ENCODE measurements at places on chromosomes 6 and 20.

DNA sequence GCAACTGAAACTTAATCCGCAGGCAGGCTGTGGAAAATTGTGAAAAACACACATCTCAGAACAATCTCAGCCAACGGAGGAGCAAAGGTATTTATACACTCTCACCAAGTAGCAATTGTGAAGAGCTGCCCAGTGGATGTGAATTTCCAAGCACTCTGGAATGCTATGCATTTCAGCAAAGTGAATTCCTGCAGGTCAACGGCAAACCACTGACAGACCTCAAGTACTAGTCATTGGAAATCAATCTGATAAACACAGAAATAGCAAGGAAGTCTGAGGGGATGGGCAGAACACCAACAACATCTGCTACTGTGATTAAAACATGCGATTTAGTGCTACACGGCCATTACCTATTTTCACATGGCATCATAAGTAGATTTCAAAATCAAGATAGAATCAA, 429.1 kb downstream of the HTR1B start:
- no peak for DNase-seq

- no peak for DNase-seq
Measured at GRCh38 chr6:39929733-39930461, 4.4 kb downstream of the MOCS1 start.

DNA sequence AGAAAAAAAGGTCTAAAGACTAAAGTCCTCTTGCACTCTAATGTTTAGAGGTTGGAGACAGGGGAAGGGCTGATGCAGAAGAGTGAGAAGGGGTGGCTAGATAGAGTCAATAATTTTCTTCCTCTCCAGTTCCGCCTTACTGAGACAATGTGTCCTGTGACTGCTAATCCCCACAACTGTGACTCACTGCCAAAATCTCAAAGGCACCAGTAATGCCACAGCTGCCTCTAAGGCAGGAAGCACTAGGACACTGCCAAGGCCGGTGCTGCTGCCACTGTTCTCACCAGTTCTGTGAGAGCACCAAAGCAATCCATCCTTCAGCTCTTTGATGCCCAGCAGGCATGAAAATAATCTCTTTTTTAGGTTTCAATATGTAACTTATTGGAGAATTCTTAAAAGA, 701.9 kb upstream of the MAP3K7 start:
- DNase-seq, result no peak

GRCh38 chr6:78199044-78199443, 546.2 kb downstream of the MEI4 start:
- no peak for DNase-seq

DNA sequence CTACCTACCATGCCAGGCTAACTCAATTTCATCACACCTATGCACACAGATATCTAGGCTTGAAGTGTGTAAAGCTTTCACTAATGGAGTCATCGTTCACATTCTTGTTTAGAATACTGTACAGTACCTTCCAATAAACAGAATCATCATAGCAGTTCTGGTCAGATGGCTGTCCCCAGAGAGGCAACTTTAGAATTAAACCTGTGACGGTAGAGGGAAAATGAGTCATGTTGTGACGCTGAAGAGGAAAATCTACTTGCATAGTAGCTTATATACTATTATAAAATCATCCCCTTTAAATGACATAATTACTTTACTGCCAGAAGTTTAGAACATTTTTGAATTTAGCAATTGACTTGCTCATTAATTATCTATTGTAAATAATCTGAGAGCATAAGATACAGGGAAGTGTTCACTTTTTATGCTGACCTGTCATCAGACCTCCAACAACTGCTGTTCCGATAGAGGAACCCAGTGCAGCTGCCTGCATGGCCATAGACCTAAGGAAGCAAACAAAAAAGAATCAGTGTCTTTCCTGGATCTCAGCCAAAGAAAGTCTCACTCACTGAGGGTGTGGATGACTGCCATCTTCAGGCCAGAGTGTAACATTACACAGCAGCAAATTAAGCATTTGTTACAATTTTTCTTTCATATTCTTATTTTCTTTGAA, 29.8 kb downstream of the RHAG start:
- DNase-seq, result no peak

GRCh38 chr6:3948866-3949265, 99.7 kb downstream of the FAM50B start:
- DNase-seq, result no peak

DNA sequence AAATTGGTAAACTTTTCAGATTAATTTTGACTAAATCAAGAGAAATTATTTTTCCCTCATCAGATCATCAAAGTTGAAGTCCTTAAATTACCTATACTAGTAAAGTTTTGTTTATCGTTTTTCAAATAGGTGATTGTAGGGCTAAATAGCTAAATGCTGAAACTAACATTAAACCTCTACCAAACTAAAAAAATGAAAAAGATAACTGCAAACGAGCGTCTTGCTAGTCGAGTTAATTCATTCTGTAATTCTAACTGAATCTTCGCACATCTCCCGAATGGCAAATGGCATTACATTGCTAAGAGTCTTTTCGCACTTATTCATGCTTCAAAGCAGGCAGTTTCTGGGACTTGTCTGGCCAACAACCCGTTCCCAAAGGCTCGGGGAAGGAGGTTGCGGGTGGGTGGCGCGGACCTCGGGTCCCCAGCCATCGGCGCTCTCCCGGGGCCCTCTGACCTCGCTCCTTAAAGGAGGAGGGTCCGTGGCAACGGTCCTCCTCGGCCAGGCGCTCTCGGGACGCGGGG, 43.8 kb downstream of the POPDC3 start:
- no peak for DNase-seq

- DNase-seq, result no peak
Measured at GRCh38 chr6:157224951-157225574, 98.3 kb downstream of the TMEM242 start.

DNA sequence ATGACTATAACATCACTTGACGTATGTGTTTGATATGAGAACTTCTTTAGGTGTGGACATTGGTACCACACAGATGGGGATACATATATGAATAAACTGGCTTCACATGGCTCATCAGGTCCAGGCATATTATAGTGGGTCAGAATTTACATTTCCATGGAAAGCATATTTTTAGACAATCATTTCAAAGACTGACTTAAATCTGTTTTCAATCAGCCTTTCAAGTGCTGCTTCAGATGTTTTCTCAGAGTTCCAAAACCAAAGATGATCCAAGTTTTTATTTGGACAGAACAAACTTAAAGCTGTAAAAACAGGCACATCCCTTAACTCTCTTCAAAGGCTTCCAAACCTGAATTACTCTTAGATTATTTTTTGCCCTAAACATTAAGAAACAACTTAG, 88.1 kb downstream of the PRSS35 start:
- no peak for DNase-seq

- no peak for DNase-seq
Measured at GRCh38 chr20:18567739-18568091, 483 bp downstream of the SMIM26 start.

- no peak for DNase-seq
Measured at GRCh38 chr6:157996918-157997702, 15.4 kb downstream of the SYNJ2 start.

DNA sequence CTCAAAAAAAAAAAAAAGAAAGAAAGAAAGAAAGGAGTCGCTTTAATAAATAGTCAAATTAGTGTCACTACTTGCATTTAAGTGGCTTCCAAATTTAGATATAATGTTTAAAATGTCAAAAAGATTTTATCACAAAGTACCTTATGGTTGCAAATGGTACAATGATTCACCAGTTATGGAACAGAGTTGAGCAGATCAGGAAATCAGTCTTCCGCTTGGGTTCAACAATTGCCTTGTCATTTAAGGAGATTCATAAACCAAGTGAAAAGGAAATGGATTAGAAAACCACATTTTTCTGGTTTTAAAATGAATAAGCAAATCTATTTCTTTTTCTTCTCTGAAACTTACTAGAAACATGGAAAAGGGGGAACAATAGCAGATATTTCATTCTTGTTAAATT, 94.8 kb upstream of the PTPRT start:
- no peak for DNase-seq

GRCh38 chr6:168404560-168404959, 36.4 kb upstream of the SMOC2 start:
- DNase-seq, result no peak

DNA sequence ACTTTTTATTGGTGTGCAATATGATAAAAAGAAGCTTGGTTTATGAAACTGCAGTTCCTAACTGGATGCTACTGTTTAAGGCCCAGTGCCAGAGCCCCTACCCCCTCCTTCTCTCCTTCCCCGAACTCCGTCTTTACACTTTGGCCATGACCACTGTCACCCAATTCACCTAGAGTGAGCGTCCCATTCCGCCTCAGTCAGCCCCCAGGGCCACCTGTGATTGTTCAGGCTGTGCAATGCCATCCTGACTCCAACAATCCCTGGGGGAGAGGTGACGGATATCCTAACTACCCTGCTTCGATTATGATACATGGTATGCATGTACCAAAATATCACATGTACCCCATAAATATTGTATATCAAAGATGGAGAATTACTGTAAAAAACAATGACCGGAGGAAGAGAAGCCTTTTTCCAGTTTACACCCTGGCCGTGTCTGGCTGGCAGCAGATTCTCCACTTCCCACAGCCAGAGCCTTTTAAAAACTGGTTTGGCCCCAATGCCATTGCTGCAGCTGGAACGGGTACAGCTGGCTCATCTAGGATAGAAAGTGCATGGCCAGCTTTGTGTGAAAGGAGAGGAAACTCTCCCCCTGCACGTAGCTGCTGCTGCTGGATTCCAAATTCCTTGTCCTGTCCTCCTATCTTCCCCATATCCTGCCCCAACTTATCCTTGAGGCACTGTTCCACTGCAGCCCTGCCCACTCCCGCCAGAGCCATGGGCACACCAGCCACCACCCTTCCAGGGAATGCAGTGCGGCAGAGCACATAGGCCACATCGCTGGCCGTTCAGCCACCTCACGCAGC, 99.7 kb downstream of the JPH2 start:
- no peak for DNase-seq

- DNase-seq, result no peak
Measured at GRCh38 chr20:34334654-34335407, 28.2 kb upstream of the ITCH start.

DNA sequence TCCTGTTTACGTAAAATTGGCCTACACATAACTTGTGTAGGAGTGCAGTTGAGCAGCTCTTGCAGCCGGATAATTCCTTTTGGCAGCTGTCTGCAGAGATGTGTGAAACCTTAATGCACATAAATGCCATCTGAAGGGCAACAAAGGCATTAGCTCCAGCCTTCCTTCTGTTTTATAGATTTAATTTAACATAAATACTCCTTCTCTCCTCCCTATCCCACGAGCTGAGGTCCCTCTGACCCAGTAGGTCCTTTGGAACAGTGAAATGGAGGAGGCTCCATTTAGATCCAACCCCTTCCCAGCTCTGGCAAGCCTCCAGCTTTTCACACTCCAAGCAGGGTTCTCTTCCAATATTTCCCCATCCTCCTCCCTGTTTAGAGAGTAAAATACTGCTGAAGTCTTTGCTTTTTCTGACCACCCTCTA, 6.5 kb downstream of the PLEKHG1 start:
- DNase-seq, result no peak

GRCh38 chr20:37405351-37405897, 59.5 kb downstream of the SRC start:
- DNase-seq, result no peak

DNA sequence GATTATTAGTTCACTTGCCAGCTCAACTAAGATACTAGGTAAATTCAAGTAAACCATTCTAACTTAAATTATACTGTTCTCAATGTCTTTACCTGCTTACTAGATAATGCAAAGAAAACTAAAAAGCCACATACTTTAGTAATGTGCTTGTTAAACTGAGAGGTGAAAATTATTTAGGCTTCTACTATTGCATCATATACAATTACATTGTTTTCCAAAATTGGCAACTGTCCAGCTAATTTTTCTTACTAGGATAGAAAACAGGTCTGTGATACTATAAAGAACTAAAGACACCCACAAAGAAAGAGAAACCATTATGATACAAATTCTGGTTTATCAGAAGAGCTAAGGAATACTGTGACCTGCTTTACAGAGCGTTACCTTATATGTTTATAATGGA, 45.6 kb upstream of the ALDH8A1 start:
- no peak for DNase-seq

GRCh38 chr20:8398263-8399051, 266.4 kb downstream of the PLCB1 start:
- no peak for DNase-seq

DNA sequence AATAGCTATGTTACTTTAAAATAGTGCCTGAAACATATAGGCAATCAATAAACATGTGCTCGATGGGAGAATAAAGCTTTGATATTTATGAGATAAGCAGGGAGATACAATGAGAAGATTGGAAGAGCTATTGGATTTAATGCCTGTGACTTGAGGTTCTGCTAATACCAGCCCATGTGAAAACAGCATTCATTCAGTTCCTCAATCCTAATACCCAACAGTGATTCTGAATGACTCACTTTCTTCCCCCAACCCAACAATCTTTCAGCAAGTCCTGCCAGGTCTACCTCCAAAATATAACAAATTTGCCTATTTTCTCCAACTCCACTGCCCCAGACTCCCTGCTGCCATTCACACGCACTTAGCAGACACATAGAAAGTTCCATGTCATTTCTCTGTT, 26.6 kb upstream of the KLHL31 start:
- no peak for DNase-seq

DNA sequence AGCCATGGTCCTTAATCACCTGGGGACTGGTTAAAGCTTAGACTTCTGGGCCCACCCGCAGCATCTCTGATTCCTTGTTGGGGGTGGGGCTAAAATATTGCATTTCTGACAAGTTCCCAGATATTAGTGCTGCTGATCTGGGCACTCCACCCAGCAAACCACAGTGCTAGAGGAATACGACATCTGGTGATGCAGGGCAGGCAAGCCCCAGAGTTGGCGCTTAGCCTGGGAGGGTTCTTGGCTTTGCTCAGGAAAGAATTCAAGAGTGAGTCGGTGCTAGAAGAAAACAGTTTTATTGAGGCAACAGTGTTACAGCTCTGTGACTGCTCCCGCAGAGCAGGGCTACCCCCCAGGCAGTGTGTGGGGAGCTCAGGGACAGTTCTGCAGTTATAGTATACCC, 210.7 kb downstream of the TFAP2C start:
- no peak for DNase-seq

DNA sequence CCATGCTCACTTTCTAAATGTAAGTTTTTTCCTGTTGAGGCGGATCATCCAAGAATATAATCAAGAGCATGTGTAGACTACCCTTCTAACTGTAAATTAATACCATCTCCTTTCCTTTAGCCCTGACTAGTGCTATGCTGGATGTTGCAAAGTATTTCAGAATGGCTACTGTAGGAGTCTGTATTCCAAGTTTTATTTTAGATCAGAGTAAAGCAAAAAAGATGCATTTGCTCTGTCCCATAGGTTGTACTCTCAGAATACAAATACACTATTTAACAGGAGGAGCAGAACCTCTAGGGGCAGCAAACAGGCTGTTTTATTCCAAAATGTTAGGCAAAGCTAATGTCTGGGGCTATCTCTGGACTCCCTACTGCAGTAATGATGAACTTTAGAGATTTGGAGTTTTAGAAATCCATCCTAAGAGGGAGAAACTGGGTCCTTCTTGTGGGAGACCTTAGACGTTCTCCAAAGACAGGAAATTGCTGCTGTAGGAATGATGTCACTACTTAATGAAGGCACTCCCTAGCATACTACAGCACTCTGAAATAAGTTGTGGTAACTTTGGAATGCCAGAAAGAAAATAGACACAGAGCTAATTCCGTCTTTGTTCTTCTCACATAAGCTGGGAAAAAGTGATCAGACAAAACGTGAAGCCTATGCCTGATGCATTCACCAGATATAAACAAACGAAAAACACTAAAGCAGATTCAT, 392.4 kb upstream of the HS3ST5 start:
- DNase-seq, result no peak

- DNase-seq, result no peak
Measured at GRCh38 chr20:14829906-14830305, 492.5 kb upstream of the FLRT3 start.

GRCh38 chr20:25739615-25740320, 43.1 kb upstream of the ZNF337 start:
- no peak for DNase-seq
